T-helper 1 cell (primary cell): ENCODE measurements at places on chromosomes 4 and X.

- no peak for DNase-seq
Measured at GRCh38 chr4:187271848-187272247, 548.2 kb upstream of the FAT1 start.

DNA sequence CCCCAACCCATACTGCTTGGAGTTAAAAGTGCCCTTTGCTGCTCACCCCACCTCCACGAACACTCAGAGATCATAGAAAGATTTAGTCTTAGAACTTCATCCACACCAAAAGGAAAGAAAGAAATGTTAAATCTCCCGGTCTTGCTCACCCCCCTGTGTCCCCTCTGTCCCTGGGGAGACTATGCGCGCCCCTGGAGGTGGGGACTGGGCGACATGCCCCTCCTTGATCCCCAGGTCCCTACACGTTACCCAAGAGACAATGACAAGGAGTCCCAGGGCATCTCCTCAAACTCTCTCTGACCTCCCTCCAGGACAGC, 620 bp downstream of the ITM2A start:
- DNase-seq, result no peak

DNA sequence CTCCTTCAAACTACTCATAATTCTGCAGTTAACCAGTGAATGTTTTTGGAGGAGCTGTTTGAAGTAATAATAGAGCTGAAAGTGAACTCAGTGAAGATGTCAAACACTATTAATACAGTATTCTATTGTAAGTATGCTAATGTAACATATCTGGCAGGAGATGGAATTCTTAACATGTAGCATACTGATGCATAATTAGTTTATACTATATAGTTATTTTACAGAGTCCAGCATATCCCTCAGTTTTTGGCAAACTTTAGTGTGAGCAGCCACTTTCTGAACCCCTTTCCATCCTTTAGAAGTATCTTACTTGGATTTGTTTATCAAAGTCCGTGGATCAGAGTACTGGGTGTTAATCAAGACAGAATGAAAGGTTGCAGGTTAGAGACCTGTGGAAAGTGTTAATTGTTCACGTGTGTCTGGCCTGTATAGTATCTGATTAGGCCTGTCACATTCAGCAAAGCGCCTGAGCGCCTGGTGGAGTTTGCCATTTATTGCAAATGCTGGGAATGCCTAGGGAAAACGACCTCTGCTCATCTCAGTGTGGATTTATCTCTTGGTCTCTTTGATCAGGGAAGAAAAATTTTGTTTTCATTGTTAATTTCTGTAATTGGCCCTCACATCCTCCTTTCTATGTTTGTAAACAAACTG, 251.7 kb upstream of the MAD2L1 start:
- no peak for DNase-seq

DNA sequence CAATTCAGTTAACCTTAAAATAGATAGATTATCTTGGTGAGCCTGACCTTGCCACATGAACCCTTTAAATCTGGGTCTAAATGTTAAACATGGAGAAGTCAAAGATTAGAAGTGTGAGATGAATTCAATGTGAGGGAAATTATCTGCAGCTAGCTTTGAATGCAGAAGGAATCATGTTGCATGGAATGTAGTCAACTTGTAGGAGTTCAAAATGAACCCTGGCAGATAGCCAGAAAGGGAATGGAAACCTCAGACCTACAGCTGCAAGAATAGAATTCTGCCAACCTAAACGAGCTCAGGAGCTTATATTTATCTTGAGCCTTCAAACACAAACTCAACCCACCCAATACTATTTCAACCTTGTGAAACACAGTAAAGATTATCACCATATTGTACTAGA, 632.5 kb downstream of the KCTD8 start:
- no peak for DNase-seq

DNA sequence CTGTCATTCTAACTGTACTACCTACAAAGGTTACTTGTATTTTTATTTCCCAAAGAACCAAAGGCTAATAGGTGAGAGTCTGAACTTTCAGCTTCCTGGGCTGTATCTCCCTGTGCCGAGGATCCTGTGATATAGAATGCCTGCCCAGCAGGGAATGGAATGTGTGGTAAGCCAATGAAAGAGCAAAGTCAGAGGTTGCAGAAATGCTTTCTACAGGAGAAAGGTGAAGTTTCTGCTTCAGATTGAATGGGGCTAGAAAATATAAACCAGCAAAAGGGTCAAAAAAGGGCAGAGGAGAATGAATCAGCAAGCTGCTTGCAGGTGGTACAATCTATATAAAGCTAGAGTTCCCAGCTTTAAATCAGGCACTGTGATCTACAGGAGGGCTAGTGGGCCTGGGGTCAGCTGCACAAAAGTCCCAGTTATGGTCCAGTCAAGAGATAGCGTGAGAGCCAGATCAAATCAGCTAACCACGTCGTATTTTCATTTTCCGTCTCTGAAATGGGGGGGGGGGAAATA, 146.1 kb downstream of the DCTD start:
- DNase-seq, result no peak
